ENCODE measurements at places on chromosomes 2 and 18.

- DNase-seq, result no peak
These were observed 69.8 kb downstream of the SLC66A2 start for GRCh38 chr18:79881695-79882094.

- DNase-seq, result no peak
These were observed 87.5 kb upstream of the PXDN start for GRCh38 chr2:1831620-1832367.

DNA sequence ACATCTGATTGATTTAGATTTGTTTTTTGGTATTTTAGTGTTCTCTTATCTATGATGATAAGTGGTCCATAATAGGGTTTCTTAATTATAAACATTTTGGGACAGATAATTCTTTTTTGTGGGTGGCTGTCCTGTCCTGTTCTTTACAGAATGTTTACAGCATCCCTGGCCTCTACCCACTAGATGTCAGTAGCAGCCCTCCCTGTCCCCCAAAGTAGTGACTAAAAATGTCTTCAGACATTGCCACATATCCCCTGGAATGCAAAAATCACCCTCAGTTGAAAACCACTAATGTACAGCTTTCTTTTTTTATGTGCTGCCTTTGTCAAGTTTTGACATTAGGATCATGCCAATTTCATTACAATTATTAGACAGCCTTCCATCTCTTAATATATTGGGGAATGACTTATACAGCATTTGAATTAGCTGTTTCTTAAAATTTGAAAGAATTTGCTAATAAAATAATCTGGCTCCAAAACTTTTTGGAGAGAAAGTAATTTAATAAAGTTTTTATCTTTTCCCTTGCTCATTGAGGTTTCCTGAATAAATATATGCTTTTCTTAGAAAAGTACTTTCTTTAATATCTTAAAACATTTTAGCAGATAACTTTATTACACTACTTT lies 19.5 kb downstream of the WIPF1 start:
- DNase-seq, result peak; percentile 85

DNA sequence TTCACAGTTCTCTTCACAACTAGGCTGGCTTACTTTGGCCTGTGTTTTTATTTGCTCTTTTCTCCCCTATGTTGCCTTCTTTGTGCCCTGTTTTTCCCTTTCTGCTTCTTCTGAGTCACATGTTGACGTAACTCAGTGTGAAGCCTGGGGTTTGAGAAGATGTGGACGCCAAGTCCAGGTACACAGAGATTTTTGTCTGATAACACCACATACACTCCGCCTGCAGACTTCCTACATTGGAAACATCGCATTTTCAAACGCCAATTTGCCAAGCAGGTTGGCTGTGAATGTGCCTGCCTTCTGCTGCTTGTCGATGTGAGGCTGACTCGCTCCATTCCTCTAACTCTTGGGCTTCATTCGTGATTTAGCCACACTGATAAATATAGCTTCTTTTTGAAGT lies 62.6 kb upstream of the FN1 start:
- peak; percentile 16 for DNase-seq

DNA sequence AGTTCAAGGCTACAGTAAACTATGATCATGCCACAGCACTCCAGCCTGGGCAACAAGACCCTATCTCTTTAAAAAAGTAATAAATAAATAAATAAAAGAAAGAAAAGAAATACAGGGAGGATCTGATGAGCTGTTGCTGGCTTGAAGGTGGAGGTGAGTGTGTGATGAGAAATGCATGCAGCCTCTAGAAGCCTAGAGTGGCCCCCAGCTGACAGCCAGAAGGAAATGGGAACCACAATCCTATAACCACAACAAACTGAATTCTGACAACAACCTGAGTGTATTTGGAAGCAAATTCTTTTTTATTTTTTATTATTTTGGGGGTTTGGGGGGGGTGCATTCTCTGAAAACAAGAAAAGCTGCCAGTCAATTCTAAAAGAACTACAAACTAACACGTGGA lies 14.6 kb downstream of the NOL10 start:
- DNase-seq, result no peak

DNA sequence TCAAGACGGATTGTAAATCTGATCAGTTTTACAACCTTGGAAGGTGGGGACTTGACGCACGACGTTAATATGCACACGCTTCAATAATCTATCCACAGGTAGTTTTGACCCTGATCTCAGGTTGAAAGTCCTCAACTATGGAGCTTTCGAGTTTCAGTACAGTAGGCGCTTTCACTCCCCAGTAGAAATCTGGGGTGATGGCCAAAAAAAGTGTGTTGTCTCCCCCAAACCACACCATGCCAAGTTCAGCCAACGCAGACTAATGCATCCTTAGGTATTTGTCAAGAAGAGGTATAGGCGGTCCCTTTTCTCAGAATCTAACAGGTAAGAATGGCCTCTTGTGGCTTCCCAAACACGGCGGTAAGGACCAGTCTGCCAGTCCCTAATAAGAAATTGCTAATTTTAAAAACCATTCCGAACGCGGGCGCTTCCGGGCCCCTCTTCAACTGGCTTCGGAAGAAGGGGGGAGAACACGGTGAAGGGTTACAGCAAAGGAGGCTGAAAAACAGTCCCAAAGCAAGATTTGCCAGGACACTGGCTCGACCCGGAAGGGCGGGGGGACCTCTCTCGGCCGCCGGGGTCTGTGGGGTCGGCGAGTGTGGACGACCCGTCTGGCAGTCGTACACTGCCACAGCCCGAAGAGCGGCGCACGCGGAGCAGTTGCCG lies 659 bp downstream of the FAM210A start:
- peak; percentile 22 for DNase-seq

- DNase-seq, result no peak
These were observed 469.6 kb upstream of the ID2 start for GRCh38 chr2:8212239-8212638.

GRCh38 chr2:105150231-105150630 lies 91.3 kb upstream of the GPR45 start:
- DNase-seq, result no peak

GRCh38 chr2:233032551-233033320 lies at the start of gene NEU2:
NEU2 (plus strand) TSS chr2:233032672; CDS start chr2:233032672, 0 bp downstream.
- DNase-seq, result peak; percentile 30

DNA sequence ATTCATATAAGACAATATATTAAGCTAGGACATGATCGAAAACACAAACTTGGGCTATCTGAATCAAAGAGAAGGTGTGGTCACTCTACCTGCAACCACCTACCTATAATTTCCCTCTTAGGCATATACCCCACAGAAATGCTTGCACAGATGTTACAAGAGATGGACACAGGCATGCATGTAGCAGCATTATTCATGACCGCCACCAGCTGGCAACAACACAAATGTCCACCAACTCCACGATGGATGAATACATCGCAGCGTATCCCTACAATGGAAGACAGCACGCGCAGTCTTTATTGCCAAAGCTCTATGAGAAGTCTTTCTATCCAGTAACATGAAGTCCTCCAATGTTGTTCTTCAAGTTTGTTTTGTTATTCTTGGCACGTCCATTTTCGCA lies 90.8 kb downstream of the ARL4C start:
- peak; percentile 25 for DNase-seq

GRCh38 chr2:235923859-235924674 lies 244.1 kb downstream of the GBX2 start:
- DNase-seq, result no peak

DNA sequence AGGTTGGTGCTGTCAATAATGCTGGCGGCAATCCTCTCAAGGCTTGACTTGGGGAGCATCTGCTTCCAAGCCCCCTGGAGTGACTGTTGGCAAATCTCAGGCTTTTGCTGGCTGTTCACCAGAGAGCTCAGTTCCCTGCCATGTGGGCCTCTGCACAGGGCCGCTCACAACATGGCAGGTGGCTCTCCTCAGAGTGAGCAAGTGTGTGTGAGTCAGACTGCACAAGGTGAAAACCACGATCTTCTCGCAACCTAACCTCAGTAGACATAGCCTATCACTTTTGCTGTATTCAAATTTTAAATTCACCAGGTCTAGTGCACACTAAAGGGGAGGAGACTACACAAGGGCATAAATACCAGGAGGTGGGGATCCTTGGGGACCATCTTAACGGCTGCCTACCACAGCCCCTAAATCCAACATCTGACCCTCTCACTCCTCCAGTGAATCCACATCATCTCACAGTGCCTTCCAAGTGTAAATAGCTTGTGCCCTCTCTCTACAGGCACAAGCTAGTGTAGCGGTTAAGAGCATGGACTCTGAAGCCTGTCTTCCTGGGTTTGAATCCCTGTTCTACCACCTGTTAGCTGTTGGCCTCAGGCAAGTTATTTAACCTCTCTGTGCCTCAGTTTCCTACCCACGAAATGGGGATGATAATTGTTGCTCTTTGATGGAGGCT lies 187.7 kb upstream of the CXCR4 start:
- DNase-seq, result no peak

GRCh38 chr2:118078734-118079133 lies 9.5 kb upstream of the INSIG2 start:
- DNase-seq, result no peak

DNA sequence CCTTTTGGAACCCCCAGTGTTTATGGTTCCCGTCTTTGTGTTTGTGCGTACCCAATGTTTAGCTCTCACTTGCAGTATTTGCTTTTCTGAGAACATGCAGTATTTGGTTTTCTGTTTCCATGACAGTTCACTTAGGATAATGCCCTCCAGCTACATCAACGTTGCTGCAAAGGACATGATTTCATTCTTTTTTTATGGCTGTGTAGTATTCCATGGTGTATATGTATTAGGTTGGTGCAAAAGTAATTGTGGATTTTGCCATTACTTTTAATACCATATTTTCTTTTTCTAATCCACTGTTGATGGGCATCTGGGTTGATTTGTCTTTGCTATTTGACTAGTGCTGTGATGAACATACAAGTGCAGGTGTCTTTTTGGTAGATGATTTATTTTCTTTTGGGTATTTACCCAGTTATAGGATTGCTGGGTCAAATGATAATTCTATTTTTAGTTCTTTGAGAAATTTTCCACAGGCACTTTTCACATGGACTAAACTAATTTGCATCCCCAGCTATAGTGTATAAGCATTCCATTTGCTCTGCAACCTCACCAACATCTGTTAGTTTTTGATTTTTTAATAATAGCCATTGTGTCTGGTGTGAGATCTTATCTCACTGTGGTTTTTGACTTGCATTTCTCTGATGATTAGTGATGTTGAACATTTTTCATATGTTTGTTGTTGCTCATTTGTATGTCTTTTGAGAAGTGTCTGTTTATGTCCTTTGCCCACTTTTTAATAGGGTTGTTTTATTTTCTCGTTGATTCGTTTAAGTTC lies 63.6 kb downstream of the CERS6 start:
- DNase-seq, result peak; percentile 83

DNA sequence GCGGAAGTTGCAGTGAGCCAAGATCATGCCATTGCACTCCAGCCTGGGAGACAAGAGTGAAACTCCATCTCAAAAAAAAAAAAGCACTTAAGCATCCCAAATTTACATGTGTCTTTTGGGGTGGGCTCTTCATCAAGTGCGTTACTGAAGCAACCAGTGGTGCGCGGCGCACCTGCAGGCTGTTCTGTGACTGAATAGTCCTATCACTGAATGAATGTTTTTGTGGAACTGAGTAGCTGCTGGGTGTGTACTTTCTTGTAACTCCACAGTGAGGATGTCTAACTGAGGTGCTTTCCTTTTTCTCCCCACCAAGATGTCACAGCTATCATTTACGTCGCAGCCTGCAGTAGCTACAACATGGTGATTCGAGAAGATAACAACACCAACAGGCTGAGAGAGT lies 17.0 kb downstream of the CHMP1B start:
- DNase-seq, result no peak

DNA sequence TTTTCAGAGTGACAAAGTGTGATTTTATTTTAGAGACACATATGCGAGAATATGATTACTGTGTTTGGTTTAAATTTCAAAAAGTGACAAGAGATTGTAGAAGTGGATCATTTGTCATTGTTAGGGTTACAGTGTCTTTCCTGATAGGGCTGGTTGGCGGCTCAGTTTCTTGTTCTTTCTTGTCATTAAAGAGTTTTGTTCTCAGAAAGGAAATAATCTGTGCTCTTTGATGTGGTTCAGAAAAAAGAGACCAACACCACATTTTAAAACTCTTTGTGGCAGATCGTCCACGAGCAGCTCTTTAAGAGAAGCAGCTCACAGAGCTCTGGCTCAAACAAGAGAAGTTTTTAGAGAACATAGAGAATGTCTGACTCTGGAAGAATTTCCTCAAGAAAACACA lies 45.6 kb upstream of the ZNF532 start:
- DNase-seq, result no peak

DNA sequence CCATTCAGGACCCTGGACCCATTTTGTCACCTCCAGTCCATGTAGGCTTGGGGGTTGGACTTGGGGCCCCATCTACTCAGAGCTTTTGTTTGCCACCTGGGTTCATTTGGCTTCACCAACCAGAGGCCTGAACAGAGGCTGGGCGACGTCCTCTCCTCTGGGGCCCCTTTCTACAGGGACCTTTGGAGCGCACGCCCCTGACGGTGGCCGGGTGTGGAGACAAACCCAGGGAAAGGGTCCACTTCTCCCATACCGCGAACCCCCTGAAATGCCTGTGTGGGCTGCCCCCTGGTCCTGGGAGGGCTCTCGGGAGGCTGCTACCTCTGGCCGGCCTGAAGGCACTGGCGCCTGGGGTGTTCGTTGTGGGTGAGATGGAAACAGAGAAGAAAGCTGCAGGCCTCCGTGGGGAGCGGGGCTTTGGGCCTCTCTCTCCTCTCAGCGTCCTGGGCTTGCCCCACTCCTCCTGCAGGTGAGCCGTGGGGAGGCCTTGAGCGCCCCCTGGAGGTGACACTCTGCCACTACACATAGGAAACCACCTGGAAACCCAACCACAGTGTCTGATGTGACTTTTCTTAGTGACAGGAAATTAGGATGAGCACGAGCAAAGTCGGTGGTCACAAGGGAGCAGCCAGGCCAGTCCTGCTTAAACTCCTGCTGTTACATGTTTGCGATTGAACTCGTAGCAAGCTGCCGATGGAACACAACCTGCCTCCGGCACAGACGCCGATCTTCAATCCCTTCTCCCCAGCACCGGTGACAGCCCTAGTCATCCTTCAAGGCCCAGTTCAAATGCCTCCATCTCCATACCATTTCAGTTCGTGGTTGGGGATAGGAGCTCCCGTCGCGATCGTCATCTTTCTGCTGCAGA lies 12.0 kb upstream of the NTSR2 start:
- peak; percentile 19 for DNase-seq

GRCh38 chr2:158774681-158775080 lies 20.4 kb upstream of the DAPL1 start:
- DNase-seq, result no peak

- peak; percentile 85 for DNase-seq
These were observed 879.8 kb upstream of the PIK3C3 start for GRCh38 chr18:41075212-41075611.

DNA sequence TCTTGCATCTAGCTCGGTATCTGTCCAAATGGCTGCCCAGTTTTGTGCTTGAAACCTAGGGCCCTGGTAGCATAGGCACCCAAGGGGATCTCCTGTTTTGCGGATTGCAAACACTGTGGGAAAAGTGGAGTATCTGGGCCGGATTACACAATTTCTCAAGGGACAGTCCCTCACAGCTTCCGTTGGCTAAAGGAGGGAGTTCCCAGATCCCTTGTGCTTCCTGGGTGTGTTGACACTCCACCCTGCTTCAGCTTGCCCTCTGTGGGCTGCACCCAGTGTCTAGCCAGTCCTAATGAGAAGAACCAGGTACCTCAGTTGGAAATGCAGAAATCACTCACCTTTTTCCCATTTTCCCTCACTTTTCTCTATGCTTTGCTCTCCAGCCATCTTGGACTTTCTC lies 35.5 kb downstream of the RPRM start:
- no peak for DNase-seq

- no peak for DNase-seq
These were observed 63.4 kb downstream of the LHCGR start for GRCh38 chr2:48691935-48692691.
